Stimulated activated CD8-positive, alpha-beta memory T cell treated with anti-CD3 and anti-CD28 coated beads, Interleukin-4, amount 100 ng/mL, for 4 hours (primary cell): ENCODE measurements at places on chromosomes 12 and 14.

- no peak for DNase-seq
Measured at GRCh38 chr14:95679148-95679815, 6.9 kb upstream of the TCL1B start.

GRCh38 chr14:50770586-50770985, 60.4 kb downstream of the NIN start:
- no peak for DNase-seq

GRCh38 chr12:34398366-34398705, 376.0 kb downstream of the ALG10 start:
- DNase-seq: no peak

- DNase-seq: no peak
Measured at GRCh38 chr14:100399052-100399849, 76.1 kb downstream of the SLC25A47 start.

DNA sequence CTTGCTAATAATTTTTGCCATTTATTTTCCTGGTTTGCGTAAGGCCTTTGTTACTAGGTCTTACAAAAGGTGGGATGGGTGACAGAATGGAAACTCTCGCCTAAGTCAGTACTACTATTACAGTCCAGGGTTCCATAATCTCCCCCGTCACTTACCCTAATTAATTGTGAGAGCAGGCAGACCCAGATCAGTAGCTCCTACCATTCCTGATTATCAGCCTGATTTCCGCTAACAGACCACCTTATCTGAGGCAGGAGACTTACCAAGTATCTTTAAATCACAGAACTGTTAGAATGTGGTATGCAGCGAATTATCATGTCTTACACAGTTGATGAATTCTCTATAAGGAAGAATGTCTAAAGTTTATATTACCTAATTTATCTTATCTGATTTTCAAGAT, 234.7 kb downstream of the FOXN3 start:
- no peak for DNase-seq

- no peak for DNase-seq
Measured at GRCh38 chr14:55190906-55191202, 531 bp downstream of the DLGAP5 start.
